ENCODE measurements at places on chromosomes 3 and 15.

GRCh38 chr3:46957092-46957820, 19.3 kb downstream of the CCDC12 start:
- DNase-seq: no peak

DNA sequence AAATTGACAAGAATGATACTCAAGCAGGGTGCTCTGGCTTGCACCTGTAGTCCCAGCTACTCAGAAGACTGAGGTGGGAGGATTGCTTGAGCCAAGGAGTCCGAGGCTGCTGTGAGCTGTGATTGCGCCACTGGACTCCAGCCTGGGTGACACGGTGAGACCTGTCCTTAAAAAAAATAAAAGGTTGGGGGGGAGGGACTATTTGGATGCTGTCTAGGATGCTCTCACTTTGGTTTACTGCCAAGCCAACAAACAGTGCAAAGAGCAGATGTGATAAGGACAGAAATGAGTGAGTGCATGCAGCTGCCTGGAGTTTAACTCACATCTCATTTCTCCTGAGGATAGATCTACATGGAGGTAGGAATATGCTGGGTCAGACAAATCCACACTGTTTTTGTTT, 130.0 kb downstream of the FRMD4B start:
- no peak for DNase-seq

DNA sequence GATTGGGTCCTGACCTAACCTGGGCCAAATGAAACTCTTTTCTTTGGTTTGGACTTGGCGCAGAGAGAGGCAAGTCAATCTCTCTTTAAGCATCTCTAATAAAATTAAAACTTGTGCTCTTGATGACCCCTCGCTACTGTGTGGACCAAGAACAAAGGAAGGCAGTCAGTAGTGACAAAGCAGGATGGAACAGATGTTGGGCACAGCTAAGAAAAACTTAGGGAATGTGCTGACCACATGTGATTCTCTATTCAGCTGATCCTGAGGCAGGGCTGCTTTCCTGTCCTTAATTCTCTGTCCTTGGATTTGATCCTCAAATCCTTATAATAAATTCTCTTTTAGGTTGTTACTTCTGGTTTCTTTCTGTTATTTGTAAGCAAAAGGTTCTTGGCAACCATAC, 259.9 kb downstream of the ZIC1 start:
- no peak for DNase-seq

DNA sequence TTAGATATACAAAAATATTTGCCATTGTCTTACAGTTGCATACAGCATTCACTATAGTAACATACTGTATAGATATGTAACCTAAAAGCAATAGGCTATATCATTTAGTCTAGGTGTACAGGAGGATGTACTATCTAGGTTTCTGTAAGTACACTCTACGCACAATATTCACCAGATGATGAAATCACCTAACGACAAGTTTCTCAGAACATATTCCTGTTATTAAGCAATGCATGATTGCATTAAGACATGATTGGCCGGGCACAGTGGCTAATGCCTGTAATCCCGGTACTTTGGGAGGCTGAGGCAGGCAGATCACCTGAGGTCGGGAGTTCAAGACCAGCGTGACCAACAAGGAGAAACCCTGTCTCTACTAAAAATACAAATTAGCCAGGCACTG, 14.5 kb upstream of the PRKCI start:
- DNase-seq: no peak
